ENCODE measurements at places on chromosomes 2 and 18. TPM values are rescaled to one million over a fixed set of nuclear protein-coding genes. Genes with fewer than 3 reads are reported as not detected.

MATN3 gene
- 9.1 TPM for total RNA-seq

ADAM17 gene
- 55.8 TPM for total RNA-seq

GRCh38 chr18:75253784-75254183 lies 43.2 kb downstream of the TSHZ1 start:
- no peak overlapping the region for H3K4me3 ChIP-seq
- H3K27me3 ChIP-seq = no peaks in the 10 kb centered on the region
- H3K36me3 ChIP-seq = no peaks in the 10 kb centered on the region

DNA sequence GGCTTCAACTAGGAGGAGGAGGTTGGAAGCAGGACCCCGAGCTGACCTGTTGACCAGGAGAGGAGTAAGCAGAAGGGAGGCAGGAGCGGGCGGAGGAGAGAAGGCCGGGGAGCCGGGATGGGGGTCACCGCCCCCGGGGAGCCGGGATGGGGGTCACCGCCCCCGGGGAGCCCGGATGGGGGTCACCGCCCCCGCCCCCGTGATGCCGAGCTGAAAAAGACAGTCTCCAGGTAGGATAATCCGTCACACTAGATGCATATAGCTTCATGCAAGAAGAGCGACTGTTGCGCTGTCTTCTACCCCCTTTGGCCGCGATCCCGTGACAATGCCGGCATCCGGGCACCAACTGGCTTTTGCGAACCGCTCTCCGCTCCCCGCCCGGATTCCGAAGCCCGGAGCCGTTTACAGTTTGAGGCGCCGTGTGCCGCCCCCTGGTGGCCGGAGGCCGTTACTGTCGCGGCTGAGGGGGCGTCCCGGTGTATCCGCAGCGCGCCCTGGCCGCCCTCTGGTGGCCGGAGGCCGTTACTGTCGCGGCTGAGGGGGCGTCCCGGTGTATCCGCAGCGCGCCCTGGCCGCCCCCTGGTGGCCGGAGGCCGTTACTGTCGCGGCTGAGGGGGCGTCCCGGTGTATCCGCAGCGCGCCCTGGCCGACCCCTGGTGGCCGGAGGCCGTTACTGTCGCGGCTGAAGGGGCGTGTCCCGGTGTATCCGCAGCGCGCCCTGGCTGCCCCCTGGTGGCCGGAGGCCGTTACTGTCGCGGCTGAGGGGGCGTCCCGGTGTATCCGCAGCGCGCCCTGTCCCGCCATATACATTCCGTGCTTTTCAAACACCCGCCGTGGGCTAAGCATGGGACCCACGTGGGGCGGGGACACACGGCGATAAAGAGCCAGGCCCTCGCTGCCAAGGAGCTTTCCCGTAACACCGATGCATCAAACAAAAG lies 89.6 kb downstream of the ACTR3 start:
- no peak for DNase-seq
- no peak overlapping the region for H3K27ac ChIP-seq
- H3K4me1 ChIP-seq = no peaks in the 10 kb centered on the region
- no peak overlapping the region for H3K4me3 ChIP-seq
- H3K27me3 ChIP-seq = no peaks in the 10 kb centered on the region

ADAM23 gene
- total RNA-seq = 2.2 TPM

ALKAL2 gene
- total RNA-seq = 3.1 TPM

PLCL1 gene
- 3.4 TPM for total RNA-seq

GATA6 gene
- 20.6 TPM for total RNA-seq

DNA sequence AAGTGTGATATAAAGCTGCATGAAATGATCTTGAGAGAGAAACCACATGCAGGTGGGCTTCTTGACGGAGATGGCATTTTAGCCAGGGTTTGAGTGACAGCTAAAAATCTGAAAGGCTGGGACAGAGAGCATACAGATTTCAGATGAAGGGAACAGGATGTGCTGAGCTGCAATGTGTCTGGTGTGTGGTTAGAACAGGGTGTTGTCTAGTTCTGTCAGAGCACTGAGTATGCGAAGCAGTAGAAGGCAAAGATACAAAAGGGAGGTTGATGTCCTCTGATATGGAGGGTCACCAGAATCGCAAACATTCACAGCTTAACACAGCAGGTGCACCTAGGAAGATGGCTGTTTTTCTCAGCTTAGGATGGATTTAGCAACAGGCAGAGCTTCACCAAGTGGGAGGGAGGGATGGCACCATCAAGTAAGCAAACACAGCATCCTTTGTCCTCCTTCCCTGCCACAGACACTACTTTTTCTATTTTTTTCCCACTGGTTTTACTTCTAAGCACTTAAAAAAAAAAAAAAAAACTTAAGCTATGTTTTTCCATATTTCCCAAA lies 182.5 kb downstream of the TMX3 start:
- H3K36me3 ChIP-seq = no peaks in the 10 kb centered on the region
- no peaks in the 10 kb centered on the region for H3K27me3 ChIP-seq
- no peak overlapping the region for H3K4me3 ChIP-seq
- DNase-seq = no peak

DNA sequence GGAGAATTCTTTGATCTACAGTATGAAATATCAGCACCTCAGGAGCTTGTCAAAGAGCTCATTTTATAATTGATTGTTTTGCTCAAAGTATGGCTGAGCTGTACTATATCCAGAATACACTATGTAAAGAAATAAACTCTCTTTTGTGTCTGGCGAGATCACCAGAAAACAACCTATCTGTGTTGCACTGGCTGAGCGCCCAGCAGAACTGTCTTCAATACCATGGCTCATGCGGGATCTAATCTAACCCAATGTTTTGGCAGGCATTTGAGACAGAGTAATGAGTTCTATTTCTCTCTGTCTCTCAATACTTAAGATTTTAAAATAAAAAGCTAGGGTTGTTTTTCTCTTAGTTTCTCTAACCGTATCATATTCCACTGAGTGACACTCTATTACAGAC lies 192.4 kb downstream of the L3MBTL4 start:
- no peaks in the 10 kb centered on the region for H3K27me3 ChIP-seq
- DNase-seq = no peak
- no peaks in the 10 kb centered on the region for H3K36me3 ChIP-seq

DNA sequence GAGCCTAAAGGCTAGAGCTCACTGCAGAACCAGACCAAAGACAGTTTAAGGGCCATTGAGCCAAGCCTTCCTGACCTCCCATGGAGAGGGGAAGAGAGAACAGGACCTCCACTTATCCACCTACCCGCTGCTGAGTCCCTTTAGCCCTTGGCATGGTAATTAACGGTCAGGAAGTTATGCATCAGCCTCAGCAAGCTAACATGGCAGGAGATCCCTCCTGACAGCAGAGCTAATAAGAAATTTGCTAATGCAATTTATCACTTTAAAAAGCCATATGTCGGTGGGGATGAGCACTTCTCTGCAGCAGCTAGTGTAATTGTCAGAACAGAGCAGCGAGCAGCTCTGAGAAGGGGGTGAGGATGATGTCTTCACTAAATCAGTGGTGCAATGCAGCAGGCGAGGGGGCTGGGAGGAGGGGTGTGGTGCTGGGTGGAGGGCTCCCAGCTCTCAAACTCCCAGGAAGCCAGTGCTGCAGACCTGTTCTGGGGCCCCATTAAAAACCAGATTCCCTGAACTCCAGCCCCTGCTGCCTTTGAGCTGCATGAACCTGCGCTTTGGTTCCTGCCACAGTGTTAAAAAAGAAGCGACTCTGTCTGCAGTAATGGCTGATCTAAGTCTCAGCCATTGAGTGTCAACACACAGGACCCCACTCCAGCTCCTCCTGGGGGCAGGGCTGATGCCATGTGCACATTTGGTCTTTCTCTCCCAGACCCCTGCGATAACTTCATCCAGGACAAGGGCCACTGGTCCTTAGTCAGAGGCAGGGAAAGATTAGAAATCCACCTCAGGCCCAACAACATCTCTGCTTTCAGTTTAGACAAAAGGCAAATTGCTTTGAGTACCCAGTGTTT lies 84.2 kb upstream of the STPG4 start:
- no peak overlapping the region for H3K4me3 ChIP-seq
- H3K36me3 ChIP-seq = no peaks in the 10 kb centered on the region
- H3K27me3 ChIP-seq = no peaks in the 10 kb centered on the region
- H3K4me1 ChIP-seq = no peaks in the 10 kb centered on the region

NEU2 gene
- not detected for total RNA-seq

DNA sequence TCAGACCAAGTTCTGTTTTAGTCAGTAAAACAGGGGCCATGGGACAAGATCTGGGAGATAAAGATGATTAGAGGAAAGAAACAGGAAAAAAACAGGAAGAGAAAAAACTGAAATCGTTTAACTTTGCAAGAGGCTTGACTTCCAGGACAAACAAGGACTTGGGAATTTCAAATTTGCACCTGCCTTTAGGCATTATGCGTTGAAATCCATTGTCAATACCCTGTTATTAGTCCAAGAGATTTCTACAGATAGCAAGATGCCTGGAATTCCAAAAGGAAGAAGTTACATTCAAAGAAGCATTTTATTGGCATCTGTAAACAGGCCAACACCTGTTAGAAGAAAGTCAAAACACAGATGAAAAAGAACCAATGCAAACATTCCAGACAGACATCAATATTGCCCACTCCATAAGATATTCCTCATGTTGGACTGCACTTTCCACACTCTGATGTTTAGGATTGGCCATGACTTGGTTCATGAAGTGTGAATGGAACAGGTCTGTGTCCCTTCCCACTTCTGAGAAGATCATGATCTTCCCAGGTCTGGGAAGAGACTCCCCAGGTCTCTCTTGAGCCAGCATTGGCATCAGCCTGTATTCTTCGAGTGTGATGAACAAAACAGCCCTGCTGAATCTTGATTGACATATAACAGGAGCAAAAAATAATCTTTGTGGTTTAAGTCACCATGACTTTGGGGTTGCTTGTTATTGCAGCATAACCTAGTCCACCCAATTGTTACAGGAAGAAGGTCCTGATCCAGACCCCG lies 181.4 kb upstream of the FN1 start:
- H3K27me3 ChIP-seq = no peaks in the 10 kb centered on the region
- no peaks in the 10 kb centered on the region for H3K36me3 ChIP-seq
- peaks cover 3% of the 10 kb centered on the region for H3K4me1 ChIP-seq
- H3K4me3 ChIP-seq = no peak overlapping the region
- DNase-seq = no peak

MFSD2B gene
- 0.31 TPM for total RNA-seq

DNA sequence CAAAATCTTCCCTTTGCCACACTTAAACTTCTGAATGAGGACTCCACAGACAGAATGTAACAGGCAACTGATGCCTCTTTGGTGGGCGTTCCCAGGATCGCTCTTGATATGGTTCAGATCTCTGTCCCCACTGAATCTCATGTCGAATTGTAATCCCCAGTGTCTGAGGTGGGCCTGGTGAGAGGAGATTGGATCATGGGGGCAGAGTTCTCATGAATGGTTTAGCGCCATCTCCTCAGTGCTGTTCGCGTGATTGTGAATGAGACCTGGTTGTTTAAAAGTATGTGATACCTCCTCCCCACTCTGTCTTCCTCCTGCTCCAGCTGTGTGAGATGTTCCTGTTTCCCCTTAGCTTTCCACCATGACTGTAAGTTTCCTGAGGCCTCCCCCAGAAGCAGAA lies 111.1 kb upstream of the SLC66A3 start:
- H3K4me1 ChIP-seq = no peaks in the 10 kb centered on the region
- no peaks in the 10 kb centered on the region for H3K36me3 ChIP-seq
- no peak overlapping the region for H3K27ac ChIP-seq

DNA sequence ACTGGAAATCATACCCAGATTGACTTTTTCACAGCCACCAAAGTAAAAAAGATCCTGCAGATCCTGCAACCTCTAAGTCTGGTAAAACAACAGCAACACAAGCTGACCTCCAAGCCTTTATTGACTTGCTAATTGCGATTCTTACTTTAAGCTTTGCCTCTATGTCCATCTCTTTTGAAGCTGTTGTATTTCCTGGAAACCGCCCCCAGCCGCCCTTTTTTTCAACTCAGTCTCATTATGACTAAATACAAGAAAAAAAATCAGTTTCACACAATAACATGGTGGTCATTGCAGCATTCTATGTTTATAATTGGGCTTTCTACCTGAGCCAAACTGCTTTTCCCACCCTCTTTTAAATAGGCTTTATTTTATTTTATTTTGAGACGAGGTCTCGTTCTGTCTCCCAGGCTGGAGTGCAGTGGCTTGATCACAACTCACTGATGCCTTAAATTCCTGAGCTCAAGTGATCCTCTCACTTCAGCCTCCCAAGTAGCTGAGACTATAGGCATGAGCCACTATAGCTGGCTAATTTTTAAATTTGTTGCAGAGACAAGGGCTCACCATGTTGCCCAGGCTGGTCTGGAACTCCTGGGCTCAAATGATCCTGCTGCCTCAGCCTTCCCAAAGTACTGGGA lies 76.2 kb downstream of the MOGAT1 start:
- H3K4me3 ChIP-seq = no peak overlapping the region
- H3K36me3 ChIP-seq = no peaks in the 10 kb centered on the region
- no peaks in the 10 kb centered on the region for H3K27me3 ChIP-seq
- peaks cover 5% of the 10 kb centered on the region for H3K4me1 ChIP-seq

DNA sequence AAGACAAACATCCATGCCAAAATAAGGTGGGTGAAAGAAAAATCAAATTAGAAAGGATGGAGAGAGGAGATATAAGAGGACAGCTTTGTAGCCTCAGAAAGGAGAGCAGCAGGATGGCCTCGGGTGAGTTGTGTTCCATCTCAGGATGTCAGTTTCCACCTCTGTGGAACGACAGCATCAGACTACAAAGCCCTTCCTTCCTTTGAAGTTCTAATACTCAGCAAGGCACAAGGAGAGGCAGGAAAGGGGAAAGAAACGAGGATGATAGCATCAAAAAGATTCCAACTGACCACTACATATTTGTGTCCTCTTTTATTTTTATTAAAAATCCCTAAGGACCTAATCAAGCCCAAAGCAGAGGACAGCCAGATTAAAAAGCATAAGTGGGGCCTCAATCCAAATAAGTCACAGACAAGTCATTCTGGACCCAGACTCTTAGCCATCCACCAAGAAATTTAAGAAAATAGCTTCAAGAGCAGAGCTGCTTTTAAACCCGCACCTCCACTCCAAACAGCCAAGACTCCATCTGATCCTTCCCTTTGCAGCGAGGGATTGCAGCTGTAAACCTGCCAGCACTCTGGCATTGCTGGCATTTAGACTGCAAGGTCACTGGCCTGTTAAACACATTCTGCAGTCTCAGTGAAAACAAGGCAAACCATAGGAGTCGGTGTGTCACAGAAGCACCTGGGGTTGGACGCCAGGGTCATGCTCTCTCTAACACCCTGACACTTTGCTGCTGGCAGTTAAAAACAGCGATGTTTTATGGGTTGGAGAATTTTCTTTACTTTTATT lies 314.5 kb upstream of the CHAC2 start:
- DNase-seq = no peak
- no peaks in the 10 kb centered on the region for H3K27me3 ChIP-seq
- H3K27ac ChIP-seq = no peak overlapping the region
- no peaks in the 10 kb centered on the region for H3K36me3 ChIP-seq
- H3K4me1 ChIP-seq = no peaks in the 10 kb centered on the region

- no peaks in the 10 kb centered on the region for H3K27me3 ChIP-seq
- H3K27ac ChIP-seq = no peak overlapping the region
- DNase-seq = no peak
- no peaks in the 10 kb centered on the region for H3K4me1 ChIP-seq
- no peaks in the 10 kb centered on the region for H3K36me3 ChIP-seq
These were observed 67.2 kb upstream of the SH3BP4 start for GRCh38 chr2:234884591-234884990.

DNA sequence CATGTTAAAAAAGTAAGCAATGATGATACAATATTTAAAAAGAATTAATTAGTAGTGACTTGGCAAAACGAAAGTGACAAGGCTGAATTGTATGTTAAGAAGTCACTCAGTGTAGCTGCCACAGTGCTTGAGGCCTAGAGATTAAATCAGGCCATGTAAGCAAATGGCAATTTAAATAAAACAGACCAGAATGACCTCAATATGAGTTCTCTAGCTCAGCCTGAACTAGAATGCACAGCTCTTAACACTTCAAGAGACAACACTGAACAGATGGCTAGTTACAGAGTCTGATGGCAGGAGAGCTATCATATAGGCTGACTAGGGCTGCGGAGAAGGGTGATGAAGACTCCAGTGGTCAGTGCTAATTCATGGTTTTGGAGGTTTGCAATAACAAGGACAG lies 117.9 kb upstream of the ZBTB14 start:
- no peaks in the 10 kb centered on the region for H3K36me3 ChIP-seq
- H3K27me3 ChIP-seq = no peaks in the 10 kb centered on the region
- H3K4me1 ChIP-seq = no peaks in the 10 kb centered on the region
- no peak for DNase-seq
- H3K27ac ChIP-seq = no peak overlapping the region
- H3K4me3 ChIP-seq = no peak overlapping the region

All from left lung (tissue), 14 donors.